Right forelimb (tissue), 1 donor: ENCODE measurements at places on chromosomes 2 and 18.
A peak's percentile ranks its signal among the peaks of the same experiment; 100 is the strongest.

DNA sequence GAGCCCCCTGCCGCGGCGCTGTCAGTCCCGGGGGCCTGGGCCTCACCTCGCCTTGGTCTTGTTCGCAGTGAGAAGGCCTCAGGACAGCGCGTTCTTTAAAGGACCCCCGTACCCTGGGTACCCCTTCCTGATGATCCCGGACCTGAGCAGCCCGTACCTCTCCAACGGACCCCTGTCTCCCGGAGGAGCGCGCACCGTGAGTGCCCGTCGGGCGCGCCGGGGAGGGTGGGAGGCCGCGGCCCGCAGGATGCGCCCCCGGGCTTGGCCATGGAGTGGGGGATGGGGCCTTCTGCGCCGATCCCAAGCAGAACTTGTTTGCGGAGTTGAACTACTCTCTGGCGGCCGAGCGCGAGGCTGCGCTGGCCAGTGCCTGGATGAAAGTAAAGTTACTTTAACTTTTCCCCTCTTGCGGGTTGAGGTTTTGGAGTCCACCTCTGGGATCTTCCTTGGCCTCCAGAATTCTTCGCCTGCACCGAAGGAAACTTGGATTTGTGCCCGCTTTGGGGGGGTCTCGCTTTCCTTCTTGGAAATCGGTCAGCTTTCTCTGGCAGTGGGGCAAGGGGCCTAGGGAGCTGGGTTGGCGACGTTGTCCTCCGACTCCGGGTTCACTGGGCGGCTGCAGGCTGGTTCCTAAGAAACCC, 1.2 kb downstream of the TCF7L1 start:
- DNase-seq = peak; percentile 85

- DNase-seq = no peak
Measured at GRCh38 chr2:151756820-151757219, 22.5 kb upstream of the NEB start.

DNA sequence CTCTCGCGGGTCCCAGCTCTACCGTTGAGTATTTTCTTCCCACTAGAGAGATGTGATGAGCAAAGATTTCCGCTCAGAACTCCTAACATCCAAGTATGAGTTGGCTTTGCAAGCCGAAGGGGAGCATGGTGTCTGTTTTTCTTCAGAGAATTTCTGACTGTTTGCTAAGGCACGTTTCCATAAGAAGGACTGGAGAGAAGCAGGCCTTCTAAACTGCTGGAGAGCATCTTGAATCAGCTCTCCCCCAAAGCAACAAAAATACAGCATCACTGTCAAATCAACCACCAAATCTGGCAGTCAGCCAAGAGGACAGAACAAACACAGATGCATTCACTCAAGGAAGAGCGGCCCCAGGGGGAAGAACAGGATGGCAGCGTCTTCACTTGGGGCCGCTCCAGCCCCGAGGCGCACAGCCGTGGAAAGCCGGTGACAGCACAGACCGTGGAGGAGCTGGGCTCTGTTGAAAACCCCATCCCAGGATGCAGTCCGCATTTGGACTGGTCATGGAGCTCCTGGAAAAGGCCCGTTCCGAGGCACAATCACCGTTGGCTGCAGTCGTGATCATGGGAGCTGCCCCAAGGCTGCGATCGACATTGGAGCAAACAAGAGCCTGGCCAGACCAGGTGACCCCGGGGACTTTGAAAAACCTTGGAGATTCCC, 101.4 kb downstream of the NFATC1 start:
- DNase-seq = peak; percentile 47

GRCh38 chr2:6914828-6915227, 2.4 kb upstream of the RNF144A start:
- DNase-seq = no peak

DNA sequence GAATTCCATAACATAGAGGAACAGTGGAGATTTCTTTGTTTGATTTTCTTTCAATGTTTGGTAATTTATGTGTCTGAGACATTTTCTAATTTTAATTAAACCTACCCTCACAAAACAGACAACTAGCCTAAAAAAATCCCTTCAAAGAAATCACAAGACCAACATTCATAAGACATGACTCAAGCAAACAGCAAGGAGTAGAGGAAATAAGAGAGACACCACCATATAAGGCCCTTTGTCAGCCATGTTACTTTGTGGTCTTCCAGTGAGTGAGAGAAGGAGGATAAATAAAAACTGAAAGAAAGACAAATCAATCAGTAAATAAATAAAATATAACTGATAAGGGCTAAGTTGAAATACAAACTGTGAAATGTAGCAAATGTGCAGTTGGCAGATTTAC, 830.8 kb upstream of the SLC39A10 start:
- no peak for DNase-seq

DNA sequence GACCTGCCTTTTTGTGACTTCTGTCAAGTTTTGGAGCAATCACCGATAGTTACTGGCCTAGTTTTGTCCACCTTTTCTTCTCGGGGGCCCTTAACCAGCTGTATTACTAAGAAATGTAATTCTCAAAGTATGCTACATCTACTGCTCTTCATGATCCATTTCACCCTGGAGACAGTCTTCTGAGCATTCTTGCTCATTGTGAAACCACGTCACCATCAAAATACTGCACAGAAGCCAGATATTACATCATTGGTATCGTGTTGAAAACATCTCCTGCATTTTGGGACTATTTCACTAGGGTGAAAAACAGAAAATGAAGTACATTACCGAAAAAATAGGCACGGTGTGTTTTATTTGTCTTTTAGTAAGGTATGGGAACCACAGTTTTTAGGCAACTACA, 11.7 kb downstream of the LYPD6B start:
- DNase-seq = no peak

GRCh38 chr2:203972066-203972465, 35.5 kb downstream of the ICOS start:
- no peak for DNase-seq

GRCh38 chr2:105820691-105821090, 76.0 kb downstream of the NCK2 start:
- DNase-seq = no peak

DNA sequence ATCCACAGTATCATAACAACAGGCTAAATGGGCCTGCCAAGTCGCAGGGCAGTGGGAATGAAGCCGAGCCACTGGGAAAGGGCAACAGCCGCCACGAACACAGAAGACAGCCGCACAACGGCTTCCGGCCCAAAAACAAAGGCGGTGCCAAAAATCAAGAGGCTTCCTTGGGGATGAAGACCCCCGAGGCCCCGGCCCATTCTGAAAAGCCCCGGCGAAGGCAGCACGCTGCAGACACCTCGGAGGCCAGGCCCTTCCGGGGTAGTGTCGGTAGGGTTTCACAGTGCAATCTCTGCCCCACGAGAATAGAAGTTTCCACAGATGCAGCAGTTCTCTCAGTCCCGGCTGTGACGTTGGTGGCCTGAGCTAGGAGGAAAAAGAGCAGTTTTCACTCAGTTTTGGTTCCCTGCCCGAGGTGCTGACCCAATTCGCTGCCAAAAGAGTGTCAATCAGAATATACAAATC, 32.2 kb downstream of the KCTD18 start:
- DNase-seq = no peak

- no peak for DNase-seq
Measured at GRCh38 chr18:23757437-23757733, 68.1 kb downstream of the LAMA3 start.

- no peak for DNase-seq
Measured at GRCh38 chr2:159555651-159556392, 60.5 kb downstream of the BAZ2B start.

DNA sequence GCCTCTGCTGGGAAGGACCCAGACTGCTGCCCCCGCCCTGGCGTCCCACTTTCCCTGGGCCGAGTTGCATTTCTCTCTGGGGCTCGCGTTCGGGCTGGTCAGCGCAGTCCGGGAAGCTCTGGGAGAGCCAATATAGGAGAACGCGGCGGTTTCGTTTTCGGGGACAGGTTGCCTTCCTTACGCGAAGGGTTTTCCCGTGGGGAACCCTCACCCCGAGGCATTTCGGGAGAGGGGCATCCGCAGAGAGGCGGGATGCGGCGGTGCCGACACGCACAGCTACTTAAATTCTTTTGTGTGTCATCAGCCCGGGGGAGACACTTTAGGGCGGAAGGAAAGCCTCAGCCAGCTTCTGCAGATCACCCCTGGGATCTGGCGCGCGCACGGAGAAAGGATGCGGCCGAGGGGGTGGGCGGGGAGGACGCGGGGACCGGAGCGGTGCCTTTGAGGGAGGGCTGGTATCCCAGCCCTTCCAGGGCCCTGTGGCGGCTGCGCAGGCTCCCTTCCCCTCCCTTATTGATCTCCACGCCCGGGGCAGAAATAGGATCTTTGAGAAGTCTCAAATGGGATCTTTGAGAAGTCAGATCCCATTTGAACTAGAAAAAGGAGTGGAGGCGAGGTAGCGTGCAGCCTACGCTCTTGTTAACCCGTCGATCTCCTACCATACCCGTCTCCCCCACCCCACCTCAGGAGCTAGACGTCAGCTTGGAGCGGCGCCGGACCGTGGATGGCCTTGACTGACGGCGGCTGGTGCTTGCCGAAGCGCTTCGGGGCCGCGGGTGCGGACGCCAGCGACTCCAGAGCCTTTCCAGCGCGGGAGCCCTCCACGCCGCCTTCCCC, 1.2 kb downstream of the GATA6 start:
- DNase-seq = peak; percentile 67

- DNase-seq = no peak
Measured at GRCh38 chr18:48992791-48993555, 42.2 kb upstream of the SMAD7 start.

DNA sequence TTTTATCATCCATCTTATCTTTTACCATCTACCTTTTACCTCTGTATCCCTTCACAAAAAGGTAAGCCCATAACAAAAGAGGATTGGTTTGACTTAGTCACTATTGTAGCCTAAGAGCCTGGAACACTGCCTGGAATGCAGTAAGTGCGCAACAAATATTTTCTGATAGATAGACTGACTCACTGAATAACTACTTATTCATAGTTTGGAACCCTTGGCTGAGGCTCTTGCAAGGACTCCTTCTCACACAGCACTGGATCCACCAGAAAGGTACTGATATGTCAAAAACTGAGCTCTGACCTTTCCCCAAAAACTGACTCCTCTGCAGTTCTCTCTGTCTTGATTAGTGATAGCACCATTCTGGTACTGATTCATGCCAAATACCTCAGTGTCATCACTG, 426.7 kb downstream of the SETBP1 start:
- no peak for DNase-seq

GRCh38 chr2:105114551-105114950, 76.7 kb downstream of the MRPS9 start:
- no peak for DNase-seq

DNA sequence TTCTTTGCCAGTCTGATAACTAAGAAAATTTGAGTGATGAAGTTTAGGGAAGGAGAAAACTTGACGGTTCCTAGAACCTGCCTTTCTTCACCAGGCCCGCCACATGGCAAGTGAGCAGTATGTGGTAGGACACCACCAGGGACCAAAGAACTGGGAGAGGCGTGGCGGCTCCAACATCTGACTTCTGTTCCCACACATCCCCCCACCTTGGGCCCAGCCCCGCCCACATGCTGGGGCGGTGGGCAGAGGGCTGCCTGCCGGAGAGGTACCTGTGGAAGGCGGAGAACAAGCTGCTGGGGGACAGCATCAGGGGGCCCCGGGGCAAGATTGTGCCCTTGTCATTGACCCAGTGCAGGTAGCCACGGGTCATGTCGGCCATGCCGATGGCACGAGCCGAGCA, 75.0 kb downstream of the EMILIN2 start:
- no peak for DNase-seq

- no peak for DNase-seq
Measured at GRCh38 chr2:237393523-237393922, 20.4 kb downstream of the COL6A3 start.

- DNase-seq = no peak
Measured at GRCh38 chr2:132415256-132415914, 1.2 kb upstream of the GPR39 start.

DNA sequence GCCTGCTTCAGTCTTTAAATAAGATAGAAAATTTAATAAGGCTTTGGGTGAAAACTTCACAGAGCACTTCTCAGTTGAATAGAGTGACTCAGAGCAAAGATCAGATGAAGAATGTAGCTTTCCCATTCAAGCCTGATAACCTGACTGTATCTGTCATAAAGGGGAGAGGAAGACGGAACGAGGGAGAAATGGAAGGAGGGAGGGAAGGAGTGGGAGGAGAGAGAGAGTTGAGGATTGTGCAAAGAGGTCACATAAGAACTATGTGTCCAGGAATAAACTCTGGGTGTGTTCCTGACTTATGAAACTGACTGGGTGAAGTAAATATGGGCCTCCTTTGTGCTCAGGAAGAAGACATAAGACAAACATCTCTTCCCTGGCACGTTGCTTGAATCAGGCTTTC, 385.5 kb downstream of the LPIN1 start:
- DNase-seq = no peak
